ENCODE measurements at places on chromosomes 11 and 22. TPM values are rescaled to one million over a fixed set of nuclear protein-coding genes. Genes with fewer than 3 reads are reported as not detected.

- no peaks in the 10 kb centered on the region for H3K36me3 ChIP-seq
- H3K4me1 ChIP-seq: no peaks in the 10 kb centered on the region
- no peak overlapping the region for H3K27ac ChIP-seq
These were observed 254.0 kb upstream of the PITPNB start for GRCh38 chr22:28172892-28173670.

DNA sequence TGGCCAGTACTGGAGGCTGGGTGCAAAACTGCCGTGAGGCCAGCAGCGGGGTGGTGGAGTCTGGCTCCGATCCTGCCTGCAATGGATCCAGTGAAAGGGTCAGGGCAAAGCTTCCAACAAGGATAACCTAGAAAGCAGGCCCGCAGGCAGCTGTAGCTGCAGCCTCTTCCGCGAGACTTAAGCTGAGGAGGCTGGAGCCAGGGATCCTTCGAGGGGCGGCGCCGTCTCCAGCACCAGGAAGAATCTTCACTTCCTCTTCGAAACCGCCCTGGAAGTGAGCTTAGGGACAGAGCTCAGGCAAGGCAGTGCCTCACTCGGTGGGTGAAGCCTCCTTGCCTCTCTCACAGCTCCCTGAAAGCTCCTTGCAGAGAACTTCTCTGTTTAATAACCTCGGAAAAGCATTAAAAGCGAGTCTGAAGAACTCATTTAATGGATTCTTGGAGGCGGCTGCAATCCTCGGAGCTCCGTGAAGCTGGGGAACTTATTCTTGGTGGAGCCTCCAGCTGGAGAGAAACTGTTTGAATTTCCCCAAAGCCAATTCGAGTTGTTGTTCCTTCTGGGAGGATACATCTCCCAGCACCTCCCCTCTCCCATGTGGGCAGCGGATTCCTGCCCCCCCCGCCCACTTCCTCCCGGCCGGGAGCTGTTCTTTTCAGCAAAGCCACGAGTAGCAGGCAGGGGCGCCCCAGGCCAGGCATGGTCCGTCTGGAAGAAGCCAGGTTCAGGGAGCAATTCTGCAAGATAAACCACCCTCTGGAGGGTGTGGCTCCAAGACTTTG, 169.9 kb downstream of the CTTN start:
- H3K4me1 ChIP-seq: peaks cover 14% of the 10 kb centered on the region
- H3K4me3 ChIP-seq: peak overlapping the region; percentile 11
- no peaks in the 10 kb centered on the region for H3K36me3 ChIP-seq
- H3K27me3 ChIP-seq: no peaks in the 10 kb centered on the region
- no peak overlapping the region for H3K27ac ChIP-seq

DNA sequence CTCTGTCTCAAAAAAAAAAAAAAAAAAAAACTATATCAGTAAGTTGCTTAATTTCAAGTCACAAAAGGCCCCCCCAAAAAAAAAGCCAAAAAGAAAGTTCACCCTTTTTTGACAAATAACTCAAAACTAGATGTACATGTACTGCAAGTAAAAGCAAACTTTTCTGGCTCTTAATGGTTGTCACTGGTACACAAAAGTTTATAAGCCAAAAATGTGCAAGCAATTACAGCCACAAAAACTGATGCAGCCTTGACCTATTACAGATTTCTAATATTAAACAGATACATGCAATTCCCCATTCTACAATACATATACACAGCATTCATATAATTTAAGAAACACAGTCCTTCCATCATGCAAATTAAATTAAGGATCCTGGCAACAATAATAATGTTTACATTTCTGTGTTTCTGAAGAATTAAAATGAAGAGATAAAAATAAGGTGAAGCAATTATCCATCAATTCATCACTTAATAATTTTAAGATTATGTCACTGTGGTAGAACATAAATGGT, 18.6 kb downstream of the PICALM start:
- H3K36me3 ChIP-seq: no peaks in the 10 kb centered on the region
- no peak for DNase-seq
- H3K27ac ChIP-seq: no peak overlapping the region
- H3K27me3 ChIP-seq: no peaks in the 10 kb centered on the region
- H3K4me1 ChIP-seq: peaks cover 96% of the 10 kb centered on the region
- no peak overlapping the region for H3K4me3 ChIP-seq

DNA sequence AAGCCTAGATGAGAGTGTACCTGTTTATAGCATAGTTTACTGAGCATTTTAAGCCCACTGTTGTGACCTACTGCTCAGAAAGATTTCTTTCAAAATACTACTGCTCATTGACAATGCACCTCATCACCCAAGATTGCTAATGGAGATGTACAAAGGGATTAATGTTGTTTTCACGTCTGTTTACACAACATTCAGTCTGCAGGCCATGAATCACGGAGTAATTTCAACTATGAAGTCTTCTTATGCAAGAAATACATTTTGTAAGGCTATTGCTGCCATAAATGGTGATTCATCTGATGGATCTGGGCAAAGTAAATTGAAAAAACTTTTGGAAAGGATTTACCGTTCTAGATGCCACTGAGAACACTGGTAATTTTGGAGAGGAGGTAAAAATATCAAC, 112.9 kb downstream of the KIF18A start:
- H3K27me3 ChIP-seq: no peaks in the 10 kb centered on the region
- no peaks in the 10 kb centered on the region for H3K36me3 ChIP-seq
- H3K27ac ChIP-seq: no peak overlapping the region
- H3K4me1 ChIP-seq: no peaks in the 10 kb centered on the region

DNA sequence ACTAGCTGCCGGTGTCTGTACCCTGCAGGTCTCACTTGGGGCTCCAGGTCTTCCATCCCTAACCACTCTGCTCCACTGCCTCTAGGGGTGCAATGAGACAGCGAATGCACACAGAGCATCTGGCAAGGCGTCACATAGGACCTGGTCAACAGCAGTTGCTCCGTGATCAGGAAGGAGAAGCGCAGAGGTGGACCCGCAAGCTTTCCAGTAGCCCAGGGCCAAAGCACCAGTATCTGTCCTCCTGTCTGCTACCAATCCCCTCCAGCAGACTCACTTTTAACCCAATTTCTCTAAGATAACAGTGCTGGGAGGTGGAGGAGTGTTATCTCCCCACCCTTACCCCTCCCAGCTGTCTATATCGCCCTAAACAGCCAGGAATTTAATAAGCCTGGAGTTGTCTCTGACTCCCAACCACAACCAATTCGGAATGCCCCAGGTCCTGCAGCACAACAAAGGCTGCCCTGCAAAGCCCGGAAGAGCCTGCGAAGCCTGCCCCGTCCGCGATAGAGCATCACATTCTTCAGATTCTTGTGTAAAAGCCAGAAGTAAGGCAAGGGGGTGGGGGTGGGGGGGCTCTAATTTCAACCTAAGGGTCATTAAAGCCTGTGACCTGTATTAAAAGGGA, 19.3 kb downstream of the MYH9 start:
- no peaks in the 10 kb centered on the region for H3K27me3 ChIP-seq
- H3K4me1 ChIP-seq: peaks cover 100% of the 10 kb centered on the region
- no peak overlapping the region for H3K27ac ChIP-seq
- peaks cover 16% of the 10 kb centered on the region for H3K36me3 ChIP-seq

- no peak for DNase-seq
- no peak overlapping the region for H3K27ac ChIP-seq
- no peaks in the 10 kb centered on the region for H3K27me3 ChIP-seq
- no peak overlapping the region for H3K4me3 ChIP-seq
These were observed 122.3 kb upstream of the BID start for GRCh38 chr22:17896586-17896985.

DNA sequence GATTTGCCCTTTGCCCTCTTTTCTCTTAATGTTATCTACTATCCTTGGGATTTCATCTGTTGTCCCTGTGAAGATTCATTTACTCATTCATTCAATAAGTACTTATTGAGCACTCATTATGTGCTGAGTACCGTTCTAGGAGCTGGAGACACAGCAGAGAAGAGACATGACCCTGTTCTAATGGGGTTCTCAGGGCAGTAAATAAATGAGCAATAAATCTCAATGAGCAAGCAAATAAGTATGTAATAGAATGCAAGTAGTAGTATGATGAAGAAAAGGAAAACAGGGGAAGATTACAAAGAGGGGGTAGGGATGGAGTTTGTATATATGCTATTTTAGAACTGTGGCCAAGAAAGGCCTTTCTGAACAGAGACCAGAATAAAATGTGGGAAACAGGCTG, 34.2 kb upstream of the NRIP3 start:
- no peak overlapping the region for H3K4me3 ChIP-seq
- H3K27me3 ChIP-seq: peaks cover 3% of the 10 kb centered on the region
- peak overlapping the region; percentile 79 for H3K27ac ChIP-seq
- peaks cover 28% of the 10 kb centered on the region for H3K4me1 ChIP-seq
- no peak for DNase-seq

- H3K27ac ChIP-seq: no peak overlapping the region
- no peaks in the 10 kb centered on the region for H3K36me3 ChIP-seq
- peak overlapping the region; percentile 77 for H3K4me3 ChIP-seq
- H3K4me1 ChIP-seq: peaks cover 36% of the 10 kb centered on the region
- H3K27me3 ChIP-seq: peaks cover 28% of the 10 kb centered on the region
These were observed 871 bp upstream of the SEZ6L start for GRCh38 chr22:26168330-26168851.

DNA sequence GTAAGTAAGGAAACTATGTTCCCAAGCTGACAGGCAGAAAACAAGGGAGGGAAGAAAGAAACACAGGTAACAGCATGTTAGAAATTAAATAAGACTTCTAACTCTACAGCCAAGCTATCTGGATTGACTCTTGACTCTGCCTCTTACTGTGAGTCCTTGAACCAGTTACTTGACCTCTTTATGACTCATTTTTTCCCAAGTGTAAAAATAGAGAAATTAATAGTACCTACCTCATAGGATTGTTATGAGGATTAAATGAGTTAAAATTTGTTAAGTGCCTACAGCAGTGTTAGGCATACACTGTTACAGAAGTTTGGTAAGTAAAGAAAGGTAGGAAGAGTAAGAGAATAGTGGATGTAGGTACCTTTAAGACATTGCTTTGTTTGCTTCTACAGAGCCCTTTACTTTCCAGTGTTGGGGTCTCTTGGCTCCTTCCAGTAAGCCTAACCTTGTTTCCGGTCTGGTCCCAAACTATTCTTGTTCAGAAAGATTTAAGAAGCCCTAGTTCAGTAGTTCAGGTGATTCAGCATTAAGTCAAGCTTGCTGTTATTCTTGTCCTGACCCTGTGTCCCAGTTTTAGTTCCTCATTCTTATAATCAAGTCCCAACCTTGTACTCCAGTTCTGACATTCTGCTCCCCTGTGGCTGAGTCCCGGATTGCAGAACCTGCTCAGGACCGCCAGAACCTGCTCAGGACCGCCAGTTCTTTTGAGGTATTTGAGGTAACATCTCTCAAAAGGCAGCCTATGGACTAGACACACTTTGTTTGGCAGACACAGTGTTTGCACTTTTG, 963.4 kb upstream of the CCDC90B start:
- no peaks in the 10 kb centered on the region for H3K4me1 ChIP-seq
- no peak overlapping the region for H3K4me3 ChIP-seq
- no peaks in the 10 kb centered on the region for H3K27me3 ChIP-seq
- no peak for DNase-seq
- no peak overlapping the region for H3K27ac ChIP-seq

DNA sequence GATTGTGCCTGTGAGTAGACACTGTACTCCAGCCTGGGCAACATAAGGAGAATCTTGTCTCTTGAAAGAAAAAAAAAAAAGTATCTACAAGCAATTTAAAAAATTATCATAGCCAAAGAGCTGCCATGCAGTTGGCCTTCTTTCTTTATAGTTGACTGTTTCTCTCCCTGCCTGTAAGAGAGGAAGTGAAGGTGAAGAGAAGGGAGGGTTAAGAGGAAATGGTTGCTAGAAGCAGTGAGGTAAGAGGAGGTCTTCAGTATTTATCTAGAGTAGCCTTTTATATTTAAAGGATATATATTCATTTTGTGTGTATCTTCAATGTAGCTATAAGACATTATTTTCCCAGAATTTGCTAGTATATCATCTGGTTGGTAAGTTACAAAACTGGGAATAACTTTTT, 217.9 kb downstream of the TMEM135 start:
- H3K27ac ChIP-seq: no peak overlapping the region
- H3K27me3 ChIP-seq: no peaks in the 10 kb centered on the region
- no peak overlapping the region for H3K4me3 ChIP-seq
- DNase-seq: no peak
- no peaks in the 10 kb centered on the region for H3K36me3 ChIP-seq
- H3K4me1 ChIP-seq: no peaks in the 10 kb centered on the region

DNA sequence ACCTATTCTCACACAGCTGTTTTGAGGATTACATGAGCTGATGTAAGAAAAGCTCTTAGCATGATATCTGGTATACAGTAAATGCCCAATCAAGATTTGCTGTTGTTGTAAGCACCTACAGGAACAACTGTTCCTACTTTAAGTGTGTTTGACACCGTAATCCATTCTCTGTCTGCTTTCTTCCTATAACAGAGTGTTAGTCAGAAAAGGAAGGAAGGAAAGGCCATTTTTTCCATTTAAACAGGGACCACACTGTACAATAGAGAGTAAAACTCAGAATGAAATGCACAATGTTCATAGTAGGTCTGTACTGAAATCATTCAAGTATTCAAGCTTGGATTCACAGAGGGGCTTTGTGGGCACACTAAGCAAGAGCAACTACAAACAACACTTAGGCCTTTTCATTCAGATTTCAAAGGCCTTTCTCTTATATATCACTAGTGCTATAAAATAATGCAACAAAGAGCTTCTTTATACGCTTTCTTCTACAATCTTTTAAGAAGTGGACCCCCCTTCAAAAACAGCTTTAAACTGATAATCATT, 21.5 kb downstream of the MTCH2 start:
- H3K4me3 ChIP-seq: no peak overlapping the region
- H3K27ac ChIP-seq: no peak overlapping the region
- H3K27me3 ChIP-seq: no peaks in the 10 kb centered on the region
- H3K36me3 ChIP-seq: peaks cover 69% of the 10 kb centered on the region
- no peak for DNase-seq

DNA sequence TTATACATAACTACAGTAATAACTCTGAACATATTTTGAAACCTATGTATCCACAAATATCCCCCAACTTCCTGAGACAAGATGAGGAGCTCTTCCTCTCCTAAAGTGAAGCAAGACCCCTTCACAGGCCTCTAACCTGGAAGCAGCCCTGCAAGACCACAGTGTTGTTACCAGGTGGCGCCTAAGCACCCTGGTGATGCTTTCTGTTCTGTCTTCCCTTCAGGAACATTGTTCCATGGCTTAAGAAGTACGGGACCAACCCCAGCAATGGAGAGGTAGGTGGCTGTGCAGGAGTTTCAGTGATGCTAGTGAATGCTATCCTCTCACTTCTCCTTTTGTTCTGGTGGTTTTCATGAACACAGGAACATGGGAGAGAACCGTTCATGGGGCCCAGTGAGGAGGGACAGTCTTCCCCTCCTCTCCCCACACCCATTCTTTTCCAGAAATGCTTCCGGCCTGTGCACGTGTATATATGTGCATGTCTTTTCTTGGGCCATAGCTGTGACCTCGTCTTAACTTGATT, 6.4 kb downstream of the PPIL2 start:
- no peak for DNase-seq
- peaks cover 2% of the 10 kb centered on the region for H3K4me1 ChIP-seq
- H3K36me3 ChIP-seq: peaks cover 60% of the 10 kb centered on the region
- H3K27me3 ChIP-seq: no peaks in the 10 kb centered on the region

GRCh38 chr11:114298710-114299109, 2.5 kb downstream of the NNMT start:
- H3K4me3 ChIP-seq: no peak overlapping the region
- H3K36me3 ChIP-seq: no peaks in the 10 kb centered on the region
- H3K27me3 ChIP-seq: no peaks in the 10 kb centered on the region
- H3K27ac ChIP-seq: no peak overlapping the region
- no peak for DNase-seq

Gene POU2AF3
- polyA plus RNA-seq: not detected

Gene SLC35F2
- polyA plus RNA-seq: 0.25 TPM

Gene HEPN1
- polyA plus RNA-seq: not detected

Gene OR8D4
- polyA plus RNA-seq: not detected

Gene KCNK4
- polyA plus RNA-seq: not detected

Gene C11orf87
- polyA plus RNA-seq: not detected

Gene C22orf31
- not detected for polyA plus RNA-seq

Gene FOLR2
- 62.6 TPM for polyA plus RNA-seq

Gene CPT1B
- polyA plus RNA-seq: 66.9 TPM

Gene LRP4
- polyA plus RNA-seq: not detected

Gene OR2AG2
- polyA plus RNA-seq: not detected

Gene MPZL3
- 8.5 TPM for polyA plus RNA-seq

Data from CD14-positive monocyte (primary cell).